ENCODE measurements at places on chromosomes 13 and 19.

GRCh38 chr19:39127812-39128515 lies 2.4 kb downstream of the PAK4 start:
- DNase-seq, result no peak

DNA sequence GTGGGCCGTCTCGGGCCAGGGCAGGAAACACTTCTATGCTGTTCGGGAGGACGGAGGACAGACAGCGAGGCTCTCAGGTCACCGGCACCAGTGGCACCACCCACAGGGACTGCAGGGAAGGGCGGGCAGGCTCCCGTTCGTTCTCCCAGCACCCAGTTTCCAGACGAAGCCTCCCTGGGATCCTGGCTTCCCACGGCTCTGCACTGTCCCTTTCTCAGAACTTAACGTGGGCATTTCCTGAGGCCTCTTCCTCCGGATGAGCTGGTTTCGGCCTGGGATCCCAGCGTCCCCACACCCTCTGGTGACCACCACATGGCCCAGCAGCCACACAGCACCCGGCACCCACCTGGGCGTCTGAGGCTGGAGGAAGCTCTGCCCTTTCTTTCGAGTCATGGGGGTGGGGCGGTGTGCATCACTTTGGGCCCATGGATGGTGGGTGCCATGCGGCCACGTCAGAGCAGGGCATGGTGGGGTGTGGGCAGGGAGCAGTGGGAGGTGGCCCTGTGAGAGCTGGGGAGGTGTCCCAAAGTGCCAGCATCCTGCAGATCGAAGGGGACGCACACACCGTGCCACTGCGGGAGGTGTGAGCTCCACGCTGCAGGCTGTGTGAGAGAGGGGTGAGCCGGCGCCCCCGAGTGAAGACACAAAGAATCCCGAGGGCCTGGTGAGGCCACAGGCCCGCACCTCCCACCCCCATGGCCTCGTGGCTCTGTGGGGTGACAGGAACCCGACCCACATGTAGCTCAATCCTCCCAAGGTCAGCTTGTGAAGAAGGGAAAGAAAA lies 38.7 kb upstream of the GRTP1 start:
- no peak for DNase-seq

DNA sequence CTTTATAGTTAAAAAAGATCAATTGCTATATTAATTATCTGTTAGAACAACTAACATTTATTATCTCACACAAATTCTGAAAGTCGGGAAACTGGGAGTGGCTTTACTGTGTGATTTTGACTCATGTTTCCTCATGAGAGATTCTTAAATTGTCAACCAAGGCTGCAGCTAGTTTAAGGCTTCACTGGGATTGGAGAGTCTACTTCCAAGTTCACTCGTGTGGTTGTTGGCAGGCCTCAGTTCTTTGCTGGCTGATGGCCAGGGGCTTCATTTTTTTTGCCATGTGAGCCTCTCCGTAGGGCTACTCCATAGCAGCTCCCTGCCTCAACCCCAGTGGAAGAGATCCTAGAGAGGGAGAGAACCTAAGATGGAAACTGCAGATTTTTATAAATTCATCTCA lies 24.5 kb upstream of the LPAR6 start:
- DNase-seq, result peak; percentile 6

GRCh38 chr13:110874508-110874960 lies 40.3 kb downstream of the ANKRD10 start:
- DNase-seq, result peak; percentile 41

- DNase-seq, result peak; percentile 64
Measured at GRCh38 chr13:114035583-114036531, 62.0 kb upstream of the C13orf46 start.

DNA sequence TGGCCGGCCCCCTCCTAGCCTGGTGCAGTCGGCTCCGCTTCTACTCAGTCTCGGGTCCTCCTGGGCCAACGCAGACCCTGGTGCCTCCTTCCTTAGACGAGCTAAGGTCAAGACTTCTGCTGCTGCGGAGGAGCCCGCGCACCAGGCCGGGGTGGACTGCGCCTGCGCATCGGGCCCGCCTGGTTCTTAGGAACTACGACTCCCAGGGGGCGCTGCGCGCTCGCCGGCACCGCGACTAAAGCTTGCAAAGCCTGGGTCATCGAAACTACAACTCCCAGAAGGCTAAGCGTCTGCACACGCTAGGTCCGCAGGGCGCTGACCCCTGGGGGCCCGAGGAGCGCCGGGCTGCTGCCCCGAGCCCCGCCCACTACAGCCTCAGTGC lies at the start of gene ZNF835:
TSS of gene ZNF835 (minus strand) at position 145 of the 382 bp plus-strand sequence. CDS start 6,559 bp downstream, outside the sequence.
- DNase-seq, result no peak

GRCh38 chr19:49599378-49600295 lies 8.7 kb downstream of the PRR12 start:
- no peak for DNase-seq

DNA sequence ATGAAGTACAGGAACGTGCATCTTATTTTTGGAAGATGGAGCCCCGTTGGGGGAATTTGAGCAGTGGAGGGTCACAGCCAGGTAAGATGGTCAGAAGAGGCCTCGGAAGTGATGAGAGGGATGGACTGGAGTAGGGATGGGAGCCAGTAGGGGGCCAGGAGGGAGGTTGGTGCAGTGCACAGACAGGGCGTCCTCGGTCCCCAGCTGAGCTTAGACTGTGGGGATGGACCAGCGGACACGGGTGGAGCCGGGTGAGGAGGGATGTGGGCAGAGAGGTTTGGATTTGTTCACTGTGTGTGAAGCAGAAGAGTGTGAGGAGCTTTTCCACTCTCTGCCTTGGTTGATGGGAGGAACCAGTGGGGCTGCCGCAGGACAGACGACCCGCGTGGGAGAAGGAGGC lies 10.6 kb downstream of the RPS9 start:
- no peak for DNase-seq

- no peak for DNase-seq
Measured at GRCh38 chr13:97437729-97438128, 3.8 kb downstream of the RAP2A start.

DNA sequence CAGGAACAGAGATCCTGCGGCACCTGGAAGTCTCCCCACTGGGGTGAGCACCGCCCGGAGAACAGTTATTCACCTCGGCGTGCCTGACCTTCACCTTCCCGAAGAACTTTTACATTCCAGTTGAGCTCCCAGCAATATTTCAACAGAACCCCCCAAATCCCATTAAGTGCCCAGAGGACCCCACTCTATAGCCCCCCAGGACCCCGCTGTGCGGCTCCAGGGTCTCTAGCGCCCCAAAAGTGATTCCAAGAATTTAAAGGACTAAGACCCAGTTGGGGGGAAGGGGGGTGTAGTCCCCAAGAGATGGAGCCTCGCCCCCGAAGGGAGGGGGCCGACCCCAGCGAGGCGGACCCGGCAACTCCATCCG lies 480 bp downstream of the GPR108 start:
- no peak for DNase-seq

DNA sequence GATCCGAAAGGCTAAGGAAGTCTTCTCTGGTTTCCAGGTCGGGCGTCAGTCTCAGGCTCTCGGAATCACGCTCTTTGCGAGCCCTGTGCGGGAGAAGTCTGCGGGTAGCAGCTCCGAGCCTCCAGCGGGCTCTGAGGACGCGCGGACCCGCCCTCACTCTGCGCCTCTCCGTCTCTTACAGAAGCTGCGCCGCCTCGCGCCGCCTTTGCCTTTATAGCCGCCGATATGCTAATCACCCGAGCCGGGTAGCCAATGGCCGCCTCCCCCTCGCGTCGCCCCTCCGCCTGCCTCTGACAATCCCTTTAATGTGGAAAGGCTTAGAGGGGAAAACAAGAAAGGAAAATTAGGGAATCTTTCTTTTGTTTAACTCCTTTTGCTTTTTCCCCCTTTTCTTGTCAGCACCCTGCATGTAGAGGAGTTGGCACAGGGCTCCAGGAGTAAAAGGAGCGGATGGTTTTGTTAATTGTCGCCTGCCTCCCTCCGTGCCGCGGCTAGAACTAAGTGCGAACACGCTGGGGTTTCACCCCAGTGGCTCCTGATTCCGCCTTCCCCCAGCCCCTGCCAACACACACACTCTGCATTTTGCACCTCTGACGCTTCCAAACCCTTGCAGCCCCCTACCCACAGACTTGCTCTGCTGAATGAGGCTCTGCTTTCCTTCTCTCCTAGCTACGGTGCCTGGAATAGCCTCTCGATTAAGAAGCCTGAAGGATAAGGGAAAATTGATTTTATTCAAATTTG lies at the start of gene PCDH8:
TSS of gene PCDH8 (minus strand) at position 186 of the 741 bp plus-strand sequence. CDS start 204 bp downstream, outside the sequence.
- no peak for DNase-seq

GRCh38 chr19:44845612-44846454 lies at the start of gene NECTIN2:
Gene NECTIN2 (plus strand): TSS chr19:44846297. CDS start chr19:44846526, 229 bp downstream.
- peak; percentile 96 for DNase-seq

GRCh38 chr13:36819739-36820090 lies 693 bp downstream of the RFXAP start:
- DNase-seq, result no peak

GRCh38 chr13:32135056-32135390 lies 103.4 kb downstream of the FRY start:
- no peak for DNase-seq

GRCh38 chr19:47012617-47013016 lies 7.0 kb upstream of the NPAS1 start:
- DNase-seq, result no peak

GRCh38 chr13:41835871-41836270 lies 125.0 kb downstream of the VWA8 start:
- DNase-seq, result no peak

DNA sequence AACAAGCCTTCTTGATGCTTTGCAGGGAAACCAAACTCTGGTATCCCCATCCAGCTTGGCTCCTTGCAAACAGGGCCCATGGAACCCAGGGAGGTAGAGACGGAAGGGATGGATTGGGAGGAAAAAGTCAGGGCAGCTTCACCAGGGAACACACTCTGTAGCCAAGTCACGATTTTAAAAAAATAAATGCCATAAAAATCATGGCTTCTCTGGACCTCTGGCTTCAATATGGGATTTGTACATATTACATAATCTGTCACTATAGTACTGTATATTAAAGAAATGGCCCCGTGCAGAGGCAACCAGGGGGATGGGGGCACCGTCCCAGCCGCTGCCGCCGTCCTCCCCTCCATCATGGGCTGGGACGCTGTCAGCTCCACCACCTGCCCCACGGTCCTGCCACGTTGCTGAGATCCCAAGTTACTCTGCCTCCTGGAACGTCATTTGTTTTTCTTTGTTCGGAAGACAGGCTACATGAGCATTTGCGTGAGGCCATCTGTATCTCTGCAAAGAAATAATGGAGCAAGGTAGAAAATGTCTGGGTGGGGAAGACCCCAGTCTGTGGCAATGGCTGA lies 313.3 kb downstream of the ZNF536 start:
- DNase-seq, result no peak

DNA sequence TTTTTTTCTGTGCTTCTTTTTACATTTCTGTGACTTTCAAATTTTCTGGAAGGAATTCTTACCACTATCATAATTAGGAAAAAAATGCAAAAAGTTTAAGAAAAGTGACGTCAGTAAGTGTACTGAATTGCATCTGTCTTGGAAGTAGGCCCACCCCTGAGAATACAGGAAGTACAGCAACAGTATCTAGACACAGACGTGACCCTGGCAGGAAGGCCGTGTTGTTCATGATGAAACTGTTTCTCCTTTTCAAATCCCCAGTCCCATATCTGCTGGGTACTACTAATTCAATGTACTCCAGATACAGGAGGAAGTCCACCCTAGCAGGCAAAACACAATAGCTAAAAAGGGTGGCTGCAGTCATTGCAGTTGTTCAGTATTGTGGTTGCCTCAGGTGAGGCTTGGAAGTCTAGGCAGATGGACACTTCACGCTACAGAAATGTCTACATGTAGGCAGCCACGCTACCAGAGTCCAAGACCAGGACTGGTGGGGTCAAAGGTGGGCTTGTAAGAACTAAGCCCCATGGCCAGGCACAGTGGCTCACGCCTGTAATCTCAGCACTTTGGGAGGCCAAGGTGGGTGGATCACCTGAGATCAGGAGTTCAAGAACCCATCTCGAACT lies 49.6 kb upstream of the MED4 start:
- DNase-seq, result no peak

DNA sequence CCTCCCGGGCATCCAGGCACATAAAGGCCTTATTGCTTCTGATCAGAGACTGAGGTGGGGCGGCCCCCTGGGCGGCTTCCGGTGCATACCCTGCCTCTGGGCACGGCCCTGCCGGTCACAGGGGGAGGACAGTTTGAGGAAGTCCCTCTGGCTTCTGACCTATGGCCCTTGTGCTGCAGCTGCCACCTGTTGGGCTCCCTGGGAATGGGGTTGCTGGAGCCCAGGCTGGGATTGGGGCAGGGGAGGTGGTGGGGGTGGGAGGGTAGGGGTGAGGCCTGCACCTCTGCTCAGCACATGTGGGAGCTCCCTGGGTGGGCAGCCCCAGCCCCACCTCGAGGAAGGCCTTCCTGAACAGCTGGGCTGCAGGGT lies 10.7 kb downstream of the ANO8 start:
- no peak for DNase-seq

DNA sequence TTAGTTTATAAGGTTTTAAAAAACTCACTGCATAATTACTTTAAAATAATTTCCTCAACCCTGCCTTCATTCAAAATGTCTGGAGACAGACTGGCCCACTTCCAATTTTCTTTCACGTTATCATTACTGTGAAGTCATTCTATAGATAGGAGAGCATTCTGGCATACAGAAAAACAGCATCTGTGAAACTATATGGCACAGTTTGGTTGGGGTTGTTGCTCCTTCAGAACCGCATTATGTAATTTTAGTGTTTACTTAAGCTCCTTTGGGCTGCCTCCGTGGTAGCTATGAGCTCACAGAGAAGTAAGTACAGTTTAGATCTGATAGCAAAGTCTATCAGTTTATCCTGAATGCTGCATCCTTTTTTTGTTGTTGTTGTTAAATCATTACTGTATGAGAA lies 104.3 kb downstream of the KCNRG start:
- no peak for DNase-seq

All from Caki2 (cell line).